ENCODE measurements at places on chromosomes 5 and 9. TPM values are rescaled to one million over a fixed set of nuclear protein-coding genes. Genes with fewer than 3 reads are reported as not detected.
A peak's percentile ranks its signal among the peaks of the same experiment; 100 is the strongest.

- DNase-seq: peak; percentile 8
Measured at GRCh38 chr9:86042199-86042978, 57.0 kb downstream of the GOLM1 start.

GRCh38 chr9:123590499-123590898, 234.5 kb downstream of the CRB2 start:
- no peak for DNase-seq

- DNase-seq: no peak
Measured at GRCh38 chr5:107300721-107301327, 369.9 kb downstream of the EFNA5 start.

DNA sequence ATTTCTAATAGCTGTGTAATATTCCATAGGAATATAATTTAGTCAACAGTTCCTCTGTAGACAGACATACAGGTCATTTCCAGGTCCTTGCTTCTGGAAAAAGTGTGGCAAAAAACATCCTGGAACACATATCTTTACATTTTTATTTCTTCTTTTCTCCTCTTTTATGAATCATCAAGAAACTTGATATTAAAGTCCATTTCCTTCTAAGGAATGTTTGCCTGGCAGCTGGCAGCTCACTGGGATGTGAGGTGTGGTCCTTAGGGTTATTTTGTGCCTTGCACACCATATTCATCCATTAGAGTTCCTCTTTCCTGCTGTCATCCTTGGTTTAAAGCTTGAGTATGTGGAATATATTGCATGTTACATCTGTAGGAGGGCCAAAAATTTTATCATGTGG, 122.0 kb downstream of the GALNT10 start:
- DNase-seq: peak; percentile 43

DNA sequence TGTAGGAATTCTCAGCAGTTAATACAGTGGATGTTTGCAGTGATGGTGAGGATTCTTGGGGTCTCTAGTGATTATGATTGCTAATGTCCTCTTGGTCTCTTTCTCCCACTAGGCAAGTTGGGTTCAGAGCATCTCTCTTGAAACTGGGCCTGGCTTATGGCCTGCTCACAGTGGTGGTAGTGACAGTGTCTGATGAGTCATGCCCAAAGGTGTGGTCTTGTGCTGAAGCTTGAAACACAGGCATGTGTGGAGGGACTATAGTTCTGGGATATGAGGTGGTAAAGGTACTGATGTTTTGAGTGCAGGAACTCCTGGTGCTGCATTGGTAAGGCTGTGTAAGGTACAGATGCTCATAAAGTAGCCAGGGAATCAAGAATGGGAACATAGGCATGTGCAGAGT, 231.1 kb downstream of the FAM170A start:
- DNase-seq: no peak

GRCh38 chr9:116543731-116544400, 143.2 kb upstream of the TRIM32 start:
- peak; percentile 92 for DNase-seq

GRCh38 chr5:171447226-171447625, 27.8 kb downstream of the FGF18 start:
- peak; percentile 30 for DNase-seq

- no peak for DNase-seq
Measured at GRCh38 chr9:84778570-84778969, 109.0 kb downstream of the NTRK2 start.

- no peak for DNase-seq
Measured at GRCh38 chr9:135051316-135052038, 36.0 kb upstream of the OLFM1 start.

GRCh38 chr5:78592735-78593386, 55.7 kb downstream of the LHFPL2 start:
- DNase-seq: no peak

- peak; percentile 81 for DNase-seq
Measured at GRCh38 chr9:136858844-136859757, 7.0 kb downstream of the MAMDC4 start.

- DNase-seq: no peak
Measured at GRCh38 chr5:87266914-87267573, 639 bp upstream of the RASA1 start.

GRCh38 chr5:137665678-137666460, 70.0 kb downstream of the KLHL3 start:
- no peak for DNase-seq

- DNase-seq: no peak
Measured at GRCh38 chr5:125480911-125481310, 734.5 kb upstream of the ZNF608 start.

DNA sequence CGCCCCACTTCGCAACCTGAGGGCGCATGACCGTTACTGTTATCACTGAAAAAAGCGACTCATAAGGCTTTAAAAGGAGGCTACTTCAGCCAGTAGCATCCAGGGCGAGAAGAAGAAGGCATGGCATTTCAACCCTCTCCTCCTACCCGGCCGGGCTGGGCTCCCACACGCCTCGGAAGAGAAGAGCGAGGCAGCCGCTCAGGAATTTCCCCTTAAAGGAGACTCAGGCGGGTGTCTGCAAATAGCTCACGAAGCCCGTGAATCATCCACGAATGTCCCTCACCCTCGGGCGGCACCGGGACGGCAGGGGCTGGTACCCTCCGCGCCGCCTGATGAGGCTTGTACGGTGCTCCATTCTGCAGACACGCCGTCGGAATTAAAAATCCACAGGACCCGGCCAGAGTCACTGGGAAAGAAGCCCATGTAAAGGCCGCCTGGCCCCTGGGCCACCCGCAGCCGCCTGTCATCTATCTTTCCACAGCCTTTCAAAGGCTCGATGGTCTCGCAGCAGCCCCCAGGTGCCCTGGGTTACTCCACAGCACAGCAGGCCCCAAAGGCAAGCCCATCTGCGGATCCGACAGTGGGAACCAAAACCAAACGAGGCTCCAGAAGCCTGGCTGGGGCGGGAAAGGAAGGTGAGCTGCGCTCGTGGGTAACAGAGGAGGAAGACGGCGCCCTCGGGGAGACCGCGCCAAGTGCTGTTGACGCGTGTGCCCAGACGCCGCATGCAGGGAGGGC, 11.8 kb downstream of the SLC12A7 start:
- no peak for DNase-seq

DNA sequence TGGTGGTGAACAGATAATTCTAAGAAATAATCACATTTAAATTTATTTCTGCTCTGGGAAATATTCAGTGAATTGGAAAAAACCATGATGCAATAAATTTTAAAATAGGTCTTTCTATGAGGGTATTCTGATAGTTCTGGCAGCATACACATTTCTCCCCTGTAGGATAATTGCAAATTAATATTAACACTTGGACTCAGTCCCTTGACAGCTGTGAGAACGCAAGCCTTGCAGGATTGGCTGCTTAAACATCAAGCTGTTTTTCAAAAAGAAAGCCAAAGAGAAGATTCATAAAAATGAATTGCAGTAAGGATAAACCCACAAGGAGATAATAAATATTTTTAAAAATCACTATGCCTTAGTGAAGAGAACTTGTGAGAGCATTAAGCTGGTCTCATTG, 180.0 kb downstream of the MTRR start:
- no peak for DNase-seq

- DNase-seq: peak; percentile 63
Measured at GRCh38 chr5:43482490-43483297, 971 bp downstream of the TMEM267 start.

- peak; percentile 24 for DNase-seq
Measured at GRCh38 chr5:73232266-73233041, 59.5 kb downstream of the TMEM174 start.

DNA sequence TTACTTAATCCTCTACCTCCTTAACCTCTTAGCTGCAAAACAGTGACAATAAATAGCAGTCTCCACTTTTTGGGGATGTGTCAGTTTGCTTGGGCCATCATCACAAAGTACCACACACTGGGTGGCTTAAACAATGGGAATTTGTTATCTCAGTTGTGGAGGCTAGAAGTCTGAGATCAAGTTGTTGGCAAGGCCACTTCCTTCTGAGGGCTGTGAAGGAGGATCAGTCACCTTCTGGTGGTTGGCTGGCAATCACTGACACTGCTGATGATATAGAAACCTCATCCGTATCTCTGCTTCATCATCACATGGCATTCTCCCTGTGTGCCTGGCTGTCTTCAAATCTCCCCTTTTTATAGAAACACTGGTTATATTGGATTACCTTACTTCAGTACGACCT, 187.1 kb upstream of the TBC1D2 start:
- DNase-seq: peak; percentile 57

GRCh38 chr5:59418808-59419207, 474.7 kb downstream of the PDE4D start:
- no peak for DNase-seq

DNA sequence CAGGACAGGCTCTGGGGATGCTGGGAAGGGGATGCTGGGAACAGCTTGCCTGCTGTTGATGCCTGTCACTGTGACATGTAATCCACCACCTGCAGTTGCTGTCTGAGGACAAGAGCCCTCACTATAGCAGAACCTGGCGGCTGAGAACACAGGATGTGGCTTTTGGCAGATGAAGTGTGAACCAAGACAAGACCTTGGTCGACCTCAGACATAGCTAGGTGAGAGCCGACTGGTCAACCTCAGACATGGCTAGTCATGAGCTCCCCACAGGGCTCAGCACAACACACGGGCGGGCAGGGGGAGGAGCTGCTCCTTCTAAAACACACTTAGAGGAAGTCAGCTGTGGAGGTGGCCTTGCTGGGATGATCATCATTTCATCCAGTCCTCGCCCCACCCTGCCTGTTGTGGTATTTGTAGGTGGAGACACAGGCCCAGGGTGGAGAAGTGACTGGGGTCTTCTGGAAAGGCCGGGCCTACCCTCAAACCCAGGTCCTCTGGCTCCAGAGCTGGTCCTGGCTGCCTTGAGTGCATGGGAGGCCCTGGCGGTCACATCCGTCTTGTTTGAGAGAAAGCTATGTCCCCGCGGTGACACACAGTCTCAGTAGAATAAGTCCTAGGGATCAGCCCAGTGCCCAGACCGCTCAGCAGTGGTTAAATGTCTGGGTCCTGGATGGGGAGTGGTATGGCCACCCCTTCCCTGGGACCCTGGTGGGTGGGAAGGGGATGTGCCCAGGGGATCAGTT, 6.1 kb downstream of the SUSD3 start:
- no peak for DNase-seq

Gene FABP6
- total RNA-seq: not detected

Gene LHX6
- total RNA-seq: not detected

Gene SLC38A9
- total RNA-seq: 43.6 TPM

Gene BTNL8
- not detected for total RNA-seq

Gene FAM53C
- total RNA-seq: 34.8 TPM

Gene TRIP13
- total RNA-seq: 19.5 TPM

Gene NR4A3
- total RNA-seq: 1.4 TPM

Gene ANKRD34B
- not detected for total RNA-seq

Gene PCDHB9
- total RNA-seq: 2.5 TPM

Gene SPATA6L
- total RNA-seq: 0.65 TPM
